ENCODE measurements at places on chromosomes 7 and 10.

- DNase-seq = no peak
These were observed 4.9 kb upstream of the ZMIZ1 start for GRCh38 chr10:79063661-79064492.

DNA sequence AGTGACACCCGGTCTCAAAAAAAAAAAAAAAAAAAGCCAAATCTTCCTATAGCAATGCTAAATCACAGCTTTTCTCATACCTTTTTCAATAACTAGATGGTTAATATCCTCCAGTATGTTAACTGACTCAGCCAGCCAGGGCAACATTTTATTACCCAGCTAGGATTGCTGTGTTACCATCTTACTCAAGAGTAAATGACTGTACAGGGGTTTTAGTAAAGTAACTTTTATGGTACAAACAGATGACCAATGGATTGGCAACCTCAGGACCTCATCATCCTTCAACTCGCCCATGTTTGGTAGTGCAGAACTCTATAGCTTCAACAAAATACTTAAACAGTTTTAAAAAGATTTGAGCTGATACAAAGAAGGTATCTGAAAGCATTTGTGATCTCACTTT lies 59.5 kb downstream of the HBP1 start:
- DNase-seq = no peak

DNA sequence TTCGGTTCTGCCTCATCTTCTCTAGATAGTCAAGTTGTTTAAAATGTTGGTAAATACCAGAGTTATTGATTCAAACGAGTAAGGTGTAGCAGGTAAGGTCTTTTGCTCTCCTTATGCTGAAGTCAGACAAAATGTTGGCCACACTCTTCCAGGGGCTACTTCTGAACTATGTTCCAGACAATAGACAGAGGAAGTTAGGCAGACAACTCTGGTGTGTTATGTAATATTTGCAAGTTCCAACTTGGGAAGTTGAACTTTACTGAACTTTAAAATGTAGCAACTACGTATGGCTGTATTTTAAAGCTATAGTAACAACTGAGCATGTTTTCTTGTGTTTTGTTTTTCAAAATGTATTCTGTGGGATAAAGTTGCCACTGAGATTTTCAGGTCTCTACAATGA lies 125.7 kb upstream of the NEBL start:
- no peak for DNase-seq

DNA sequence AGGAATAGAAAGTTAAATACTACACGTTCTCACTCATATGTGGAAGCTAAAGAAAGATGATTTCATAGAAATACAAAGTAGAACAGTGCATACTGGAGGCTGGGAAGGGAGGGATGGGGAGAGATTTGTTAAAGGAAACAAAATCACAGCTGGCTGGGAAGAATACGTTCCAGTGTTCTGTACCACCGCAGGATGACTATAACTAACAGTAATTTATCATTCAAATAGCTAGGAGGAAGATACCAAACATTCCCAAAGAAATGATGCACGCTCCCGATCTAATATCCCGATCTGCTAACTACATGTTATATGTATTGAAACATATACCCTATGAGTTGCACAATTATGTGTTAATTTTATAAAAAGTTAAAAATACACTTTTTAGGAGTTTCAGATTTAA lies 162.3 kb downstream of the ZMYND11 start:
- no peak for DNase-seq

GRCh38 chr10:44425466-44425865 lies 40.6 kb upstream of the CXCL12 start:
- no peak for DNase-seq

- no peak for DNase-seq
These were observed 1.5 kb upstream of the FRAT2 start for GRCh38 chr10:97336006-97336405.

DNA sequence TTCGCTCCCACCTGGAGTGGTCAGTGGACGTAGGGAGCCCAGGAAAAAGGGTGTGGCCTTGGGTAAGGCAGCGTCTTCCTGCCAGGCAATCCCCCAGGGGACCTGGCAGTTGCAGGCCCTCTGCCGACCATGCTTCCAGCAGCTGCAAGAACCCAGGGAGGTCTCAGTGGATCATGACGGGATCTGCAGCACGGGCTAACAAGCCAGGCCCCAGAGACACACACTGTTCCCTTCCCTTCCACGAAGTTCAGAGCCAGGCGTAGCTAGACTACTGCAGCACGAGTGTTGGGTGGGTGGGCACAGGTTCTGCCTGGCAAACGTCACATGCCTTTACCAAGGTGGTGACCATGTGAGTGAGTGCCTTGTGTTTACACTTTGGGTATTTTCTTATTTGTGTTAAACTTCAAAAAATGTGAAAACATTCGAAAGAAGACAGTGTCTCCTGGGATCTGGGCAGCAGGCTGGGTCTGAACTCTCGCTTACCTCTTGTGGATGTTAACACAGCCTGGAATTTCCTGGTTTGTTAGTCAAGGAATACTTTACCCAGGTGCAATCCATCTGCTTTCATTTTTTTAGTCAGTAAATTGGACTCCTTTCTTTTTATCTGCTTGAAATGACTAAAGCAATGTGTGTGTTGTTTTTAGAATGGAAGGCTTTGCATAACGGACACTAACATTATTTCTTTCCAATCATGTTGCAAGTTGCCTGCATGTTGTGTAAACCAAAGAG lies 48.2 kb upstream of the VIPR2 start:
- DNase-seq = no peak
